ENCODE measurements at places on chromosomes 16 and 17. TPM values are rescaled to one million over a fixed set of nuclear protein-coding genes. Genes with fewer than 3 reads are reported as not detected.

Gene KRT23
- total RNA-seq = 6.7 TPM

Gene CD79B
- total RNA-seq = not detected

Gene GRB2
- 128 TPM for total RNA-seq

Gene CRHR1
- not detected for total RNA-seq

Gene KRT33A
- 2.7 TPM for total RNA-seq

Gene GNGT2
- 1.7 TPM for total RNA-seq

GRCh38 chr16:56013962-56014552 is 138.9 kb upstream of the CES5A start:
- H3K4me1 ChIP-seq = no peaks in the 10 kb centered on the region
- no peak overlapping the region for H3K4me3 ChIP-seq
- H3K27me3 ChIP-seq = no peaks in the 10 kb centered on the region
- DNase-seq = no peak
- no peak overlapping the region for H3K27ac ChIP-seq

- no peaks in the 10 kb centered on the region for H3K27me3 ChIP-seq
- no peaks in the 10 kb centered on the region for H3K36me3 ChIP-seq
Measured at GRCh38 chr16:4420505-4421105, 4.2 kb upstream of the CORO7 start.

DNA sequence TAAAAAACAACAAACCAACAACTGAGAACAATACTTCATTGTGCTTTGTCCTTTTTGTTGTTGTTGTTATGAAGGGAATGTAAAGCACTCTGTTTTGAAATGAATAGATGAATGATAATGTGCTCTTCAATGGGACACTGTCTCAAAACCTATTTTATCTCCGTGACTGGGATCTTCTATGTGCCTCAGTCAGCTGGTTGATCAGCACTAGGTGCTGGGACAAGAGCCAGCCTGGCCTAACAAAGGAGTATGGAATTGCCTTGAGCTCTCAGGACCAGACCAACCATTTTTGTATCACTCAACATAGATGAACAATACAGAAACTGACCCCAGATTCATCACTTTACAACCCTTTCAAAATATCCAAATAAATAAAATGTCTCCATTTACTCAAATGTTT is 440.2 kb downstream of the KCNJ2 start:
- H3K27me3 ChIP-seq = no peaks in the 10 kb centered on the region
- no peak overlapping the region for H3K27ac ChIP-seq
- H3K4me3 ChIP-seq = no peak overlapping the region
- no peak for DNase-seq
- no peaks in the 10 kb centered on the region for H3K36me3 ChIP-seq

DNA sequence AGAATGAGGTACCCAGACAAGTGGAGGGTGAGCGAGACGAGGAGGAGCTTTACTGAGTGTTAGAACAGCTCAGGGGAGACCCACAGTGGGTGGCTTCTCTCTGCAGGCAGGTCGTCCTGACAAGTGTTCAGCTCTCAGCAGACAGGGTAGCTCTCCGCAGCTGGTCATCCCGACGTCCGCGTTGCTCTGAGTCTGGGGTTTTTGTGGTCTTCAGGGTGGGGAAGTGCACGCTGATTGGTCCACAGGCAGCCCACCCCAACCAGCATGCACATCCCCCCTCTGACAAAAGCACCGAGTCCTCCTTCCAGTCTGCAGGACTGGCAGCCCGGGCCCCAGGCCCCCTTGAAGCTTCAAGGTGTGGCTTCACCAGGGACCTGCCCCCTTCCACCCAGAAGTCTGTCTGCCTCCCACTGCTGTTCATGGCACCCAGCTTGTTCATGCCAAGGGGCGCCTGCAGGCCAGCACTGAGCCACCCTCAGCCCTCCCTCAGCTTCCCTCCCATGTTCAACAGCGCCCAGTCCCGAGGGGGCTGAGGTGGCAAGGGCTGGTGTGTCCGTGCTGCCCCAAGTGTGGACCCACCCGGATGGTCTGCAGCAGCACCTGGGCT is 19.9 kb upstream of the WDR45B start:
- no peaks in the 10 kb centered on the region for H3K27me3 ChIP-seq
- H3K27ac ChIP-seq = no peak overlapping the region
- H3K4me3 ChIP-seq = no peak overlapping the region
- H3K4me1 ChIP-seq = peaks cover 3% of the 10 kb centered on the region
- no peak for DNase-seq

DNA sequence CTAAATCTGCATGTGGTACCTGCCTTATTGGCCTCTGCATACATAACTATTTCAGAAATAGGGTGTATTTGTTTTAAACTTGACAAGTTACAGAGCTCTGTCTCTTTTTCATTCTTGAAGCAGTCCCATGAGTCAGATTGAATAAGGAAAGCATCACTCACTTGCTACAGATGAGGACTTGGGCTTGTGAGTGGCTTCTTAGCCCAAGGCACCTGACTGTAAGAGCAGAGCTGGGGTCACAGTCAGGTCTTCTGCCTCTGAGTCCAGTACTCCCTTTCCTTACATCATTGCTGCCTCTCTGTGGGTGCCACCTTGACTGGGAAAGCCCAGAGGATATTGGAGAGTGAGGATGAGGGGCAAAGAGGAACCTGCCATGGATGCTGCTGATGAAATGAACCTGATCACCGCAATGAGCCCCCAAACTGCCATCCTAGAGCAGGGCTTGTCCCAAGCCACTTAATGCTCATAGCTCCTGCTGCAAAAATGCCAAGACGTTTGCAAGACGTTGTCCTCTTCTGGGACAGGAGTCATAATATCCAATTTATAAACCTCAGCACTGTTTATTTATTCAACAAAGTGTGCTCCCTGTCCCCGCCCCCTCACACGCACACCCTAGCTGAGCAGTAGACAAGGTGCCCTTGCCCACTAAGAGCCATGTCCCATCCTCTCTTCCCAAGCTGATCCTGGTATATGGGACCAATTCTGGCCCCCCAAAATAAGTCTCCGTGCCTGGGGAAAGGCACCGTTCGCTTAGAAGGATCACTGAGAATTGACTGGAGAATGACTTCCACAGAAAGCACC is 74.1 kb downstream of the CCDC182 start:
- H3K36me3 ChIP-seq = no peaks in the 10 kb centered on the region
- H3K4me3 ChIP-seq = no peak overlapping the region
- H3K27ac ChIP-seq = no peak overlapping the region
- H3K4me1 ChIP-seq = peaks cover 32% of the 10 kb centered on the region

- H3K4me1 ChIP-seq = peaks cover 8% of the 10 kb centered on the region
- no peaks in the 10 kb centered on the region for H3K36me3 ChIP-seq
- H3K4me3 ChIP-seq = peak overlapping the region; percentile 50
- no peaks in the 10 kb centered on the region for H3K27me3 ChIP-seq
Measured at GRCh38 chr17:6893382-6894205, 62.1 kb upstream of the TEKT1 start.

DNA sequence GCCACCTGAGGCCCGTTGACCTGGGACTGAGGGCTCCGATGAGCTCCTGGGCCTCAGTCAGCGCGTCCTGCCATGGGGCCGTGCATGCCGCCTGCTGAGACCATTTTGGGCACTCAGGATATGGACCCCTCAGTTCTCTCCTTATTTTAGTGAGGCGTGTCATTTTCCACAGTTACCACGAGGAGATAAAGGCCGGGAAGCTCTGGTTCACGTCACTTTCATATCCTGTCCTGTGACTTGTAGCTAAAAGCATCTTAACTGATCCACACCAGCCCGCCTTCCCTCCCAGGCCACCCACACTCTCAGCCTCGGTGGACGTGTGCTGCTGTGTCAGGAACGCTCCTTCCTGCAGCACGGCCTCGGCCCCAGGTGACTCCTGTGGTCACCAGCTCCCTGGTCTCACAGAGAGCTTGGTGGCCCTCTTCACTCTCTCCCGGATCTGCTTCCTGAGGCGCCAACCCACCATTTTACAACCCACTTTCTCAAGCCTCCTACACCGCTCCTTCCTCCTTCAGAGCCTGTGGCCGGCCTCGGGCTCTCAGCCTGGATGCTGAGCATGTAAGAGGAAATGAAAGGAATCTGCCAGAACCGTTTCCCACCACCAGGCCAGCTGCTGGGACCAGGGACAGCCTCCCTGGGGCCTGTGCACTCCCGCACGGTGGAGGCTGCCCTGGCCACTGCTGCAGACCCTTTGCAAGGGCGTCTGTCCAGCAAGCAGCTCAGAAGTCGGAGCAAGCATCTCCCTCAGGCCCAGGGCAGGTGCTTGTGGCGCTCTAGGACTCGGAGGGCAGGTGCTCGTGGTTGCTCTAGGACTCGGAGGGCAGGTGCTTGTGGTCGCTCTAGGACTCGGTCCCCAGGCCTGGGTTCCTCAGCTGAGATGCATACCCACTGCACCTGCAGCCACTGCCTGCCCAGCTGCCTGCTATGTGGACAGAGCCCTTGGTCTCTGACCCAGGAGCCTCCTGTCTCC is 23.9 kb upstream of the FASN start:
- peaks cover 36% of the 10 kb centered on the region for H3K36me3 ChIP-seq
- H3K27ac ChIP-seq = no peak overlapping the region
- H3K4me1 ChIP-seq = no peaks in the 10 kb centered on the region
- no peaks in the 10 kb centered on the region for H3K27me3 ChIP-seq
- DNase-seq = no peak
- no peak overlapping the region for H3K4me3 ChIP-seq

GRCh38 chr16:68347605-68348004 is 36.8 kb downstream of the PRMT7 start:
- peaks cover 94% of the 10 kb centered on the region for H3K36me3 ChIP-seq
- no peak for DNase-seq
- no peaks in the 10 kb centered on the region for H3K4me1 ChIP-seq
- H3K27ac ChIP-seq = no peak overlapping the region
- H3K27me3 ChIP-seq = no peaks in the 10 kb centered on the region
- H3K4me3 ChIP-seq = no peak overlapping the region

- no peaks in the 10 kb centered on the region for H3K36me3 ChIP-seq
- DNase-seq = no peak
- H3K27me3 ChIP-seq = no peaks in the 10 kb centered on the region
- peaks cover 2% of the 10 kb centered on the region for H3K4me1 ChIP-seq
Measured at GRCh38 chr16:66003201-66003600, 363.3 kb upstream of the CDH5 start.

GRCh38 chr16:30874244-30874820 is 19.5 kb downstream of the BCL7C start:
- no peak for DNase-seq
- H3K27me3 ChIP-seq = no peaks in the 10 kb centered on the region
- peaks cover 16% of the 10 kb centered on the region for H3K4me1 ChIP-seq
- H3K36me3 ChIP-seq = peaks cover 21% of the 10 kb centered on the region

GRCh38 chr17:29933379-29933778 is 3.4 kb upstream of the SSH2 start:
- H3K36me3 ChIP-seq = no peaks in the 10 kb centered on the region
- H3K4me3 ChIP-seq = no peak overlapping the region
- no peak for DNase-seq
- peaks cover 13% of the 10 kb centered on the region for H3K4me1 ChIP-seq
- H3K27ac ChIP-seq = no peak overlapping the region
- H3K27me3 ChIP-seq = no peaks in the 10 kb centered on the region
